ENCODE measurements at places on chromosomes 3 and 15.

DNA sequence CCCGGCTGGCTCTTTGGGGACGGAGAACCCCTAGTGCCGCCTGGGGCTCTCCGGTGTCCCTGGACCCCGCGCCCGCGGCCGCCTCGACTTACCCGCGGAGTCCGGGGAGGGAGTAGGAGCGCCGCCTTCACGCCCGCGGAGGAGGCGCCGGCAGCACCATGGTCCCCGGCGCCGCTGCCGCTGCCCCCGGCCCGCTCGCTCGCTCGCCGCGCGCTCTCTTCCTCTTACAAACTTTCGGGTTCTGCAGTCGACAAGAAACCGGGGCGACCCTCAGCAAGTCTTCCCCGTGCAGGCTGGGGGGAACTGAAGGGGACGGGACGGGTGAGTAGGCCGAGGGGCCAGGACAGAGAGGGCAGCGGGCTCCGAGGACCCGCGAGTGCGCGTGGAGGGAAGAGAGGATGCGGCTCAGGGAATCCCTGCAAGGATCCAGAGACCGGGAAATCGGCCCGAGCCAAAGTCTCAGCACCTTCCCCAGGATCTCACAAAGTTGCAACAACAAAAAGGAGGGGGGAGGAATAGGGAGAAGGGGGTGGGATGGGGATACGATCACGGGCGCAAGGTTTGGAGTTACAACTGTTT, 2.0 kb downstream of the FOXP1 start:
- peak; percentile 43 for DNase-seq

- no peak for DNase-seq
Observed at GRCh38 chr3:65685621-65686235, 353.0 kb downstream of the MAGI1 start.

GRCh38 chr3:186374376-186374775, 12.3 kb upstream of the DGKG start:
- no peak for DNase-seq

GRCh38 chr3:157104521-157104920, 55.4 kb downstream of the CCNL1 start:
- no peak for DNase-seq

DNA sequence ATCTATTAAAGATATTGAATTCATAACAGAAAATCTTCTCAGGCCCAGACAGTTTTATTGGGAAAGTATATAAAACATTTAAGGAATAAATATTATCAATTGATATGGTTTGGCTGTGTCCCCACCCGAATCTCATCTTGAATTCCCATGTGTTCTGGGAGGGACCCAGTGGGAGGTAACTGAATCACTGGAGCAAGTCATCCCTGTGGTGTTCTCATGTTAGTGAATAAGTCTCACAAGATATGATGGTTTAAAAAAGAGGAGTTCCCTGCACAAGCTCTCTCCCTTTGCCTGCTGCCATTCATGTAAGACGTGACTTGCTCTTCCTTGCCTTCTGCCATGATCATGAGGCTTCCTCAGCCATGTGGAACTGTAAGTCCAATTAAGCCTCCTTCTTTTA, 160.5 kb downstream of the ANO10 start:
- DNase-seq = no peak

DNA sequence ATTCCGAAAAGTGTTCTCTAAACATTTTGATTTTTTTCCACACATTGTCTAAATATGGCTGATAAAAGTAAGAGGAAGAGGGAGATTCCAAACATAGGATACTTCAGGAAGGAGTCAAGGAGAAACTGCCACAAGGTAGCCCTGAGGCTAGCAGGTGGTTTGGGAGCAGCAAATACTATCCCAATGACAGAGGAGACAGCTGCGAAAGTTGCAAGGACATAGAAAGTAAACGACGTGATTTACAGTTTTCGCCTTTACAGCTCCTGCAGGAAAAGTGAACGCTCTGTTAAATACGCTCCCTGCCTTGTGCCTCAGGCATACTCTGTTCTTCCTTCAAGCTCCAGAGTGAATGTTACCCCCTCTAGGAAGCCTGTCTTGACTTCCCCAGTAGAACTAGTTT, 3.7 kb upstream of the FETUB start:
- no peak for DNase-seq

DNA sequence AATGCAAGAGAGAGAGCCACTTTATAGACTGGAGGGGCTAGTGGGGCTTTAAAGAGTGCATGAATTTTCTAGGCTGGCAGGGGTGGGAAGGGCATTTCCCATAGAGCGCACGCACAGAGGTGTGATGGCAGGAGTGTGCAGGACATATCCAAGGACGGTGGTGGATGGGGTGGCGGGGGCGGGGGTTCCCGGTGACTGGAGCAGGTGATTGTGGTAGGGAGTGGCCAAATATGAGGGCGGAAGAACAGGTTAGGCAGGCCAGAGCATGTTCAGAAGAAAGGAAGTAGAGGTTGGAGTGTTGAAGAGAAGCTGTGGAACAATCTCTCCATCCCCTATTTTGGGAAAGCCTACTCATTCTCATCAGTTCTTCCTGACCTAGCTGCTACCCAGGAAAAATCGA, 18.1 kb downstream of the FAM81A start:
- no peak for DNase-seq

- DNase-seq = no peak
Observed at GRCh38 chr3:188442430-188442829, 288.5 kb downstream of the LPP start.

GRCh38 chr15:63460210-63461155, 43.9 kb upstream of the USP3 start:
- DNase-seq = no peak

DNA sequence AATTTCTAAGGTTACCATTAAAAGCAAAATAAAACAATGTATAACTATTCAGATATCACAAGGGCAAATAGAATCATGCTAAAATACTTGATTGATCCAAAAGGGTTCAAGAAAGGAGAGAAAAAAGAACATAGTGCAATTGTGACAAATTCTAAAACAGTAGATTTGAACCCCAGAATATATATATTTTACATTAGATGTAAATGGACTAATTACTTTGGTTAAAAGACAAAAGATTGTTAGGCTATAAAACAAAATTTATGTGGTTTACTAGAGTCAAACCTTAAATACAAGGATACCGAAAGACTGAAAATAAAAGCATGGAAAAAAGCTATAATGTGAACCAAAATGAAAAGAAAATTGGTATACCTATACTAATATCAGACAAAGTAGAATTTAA, 129.3 kb downstream of the ADAMTSL3 start:
- no peak for DNase-seq

- peak; percentile 28 for DNase-seq
Observed at GRCh38 chr3:192892981-192893700, 24.5 kb downstream of the MB21D2 start.

DNA sequence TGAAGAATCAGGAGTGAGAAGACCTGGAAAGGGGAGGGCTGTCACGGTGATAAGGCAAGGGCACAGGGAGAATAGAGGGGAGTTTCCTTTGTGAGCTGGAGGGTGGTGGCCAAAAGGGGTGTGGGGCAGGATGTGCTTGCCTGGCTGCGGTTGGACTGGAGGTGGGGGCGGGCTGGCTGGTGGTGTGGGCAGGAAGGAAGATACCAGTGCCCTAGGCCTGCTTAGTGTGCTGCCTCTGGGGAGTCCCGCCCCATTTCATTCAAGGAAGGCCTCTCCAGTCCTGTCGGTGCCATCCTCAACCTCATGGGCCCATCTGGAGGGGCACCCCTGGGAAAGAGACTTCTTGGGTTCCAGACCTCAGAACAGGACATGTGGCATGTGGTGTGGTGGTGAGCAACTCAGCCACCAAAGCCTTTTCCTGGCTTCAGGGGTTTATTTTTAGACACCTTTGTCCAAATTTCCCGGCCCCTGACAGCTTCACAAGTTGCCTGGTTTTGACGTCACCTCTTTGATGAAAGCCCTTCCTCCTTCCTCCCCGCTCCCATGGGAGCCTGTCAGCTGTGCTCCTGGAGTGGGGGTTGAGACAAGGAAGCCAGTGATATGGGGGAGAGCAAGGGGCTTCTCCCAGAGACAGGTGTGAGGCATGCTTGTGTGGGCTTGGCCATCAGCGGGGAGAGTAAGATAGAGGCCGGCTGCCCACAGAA, 15.6 kb downstream of the TEX264 start:
- peak; percentile 61 for DNase-seq

DNA sequence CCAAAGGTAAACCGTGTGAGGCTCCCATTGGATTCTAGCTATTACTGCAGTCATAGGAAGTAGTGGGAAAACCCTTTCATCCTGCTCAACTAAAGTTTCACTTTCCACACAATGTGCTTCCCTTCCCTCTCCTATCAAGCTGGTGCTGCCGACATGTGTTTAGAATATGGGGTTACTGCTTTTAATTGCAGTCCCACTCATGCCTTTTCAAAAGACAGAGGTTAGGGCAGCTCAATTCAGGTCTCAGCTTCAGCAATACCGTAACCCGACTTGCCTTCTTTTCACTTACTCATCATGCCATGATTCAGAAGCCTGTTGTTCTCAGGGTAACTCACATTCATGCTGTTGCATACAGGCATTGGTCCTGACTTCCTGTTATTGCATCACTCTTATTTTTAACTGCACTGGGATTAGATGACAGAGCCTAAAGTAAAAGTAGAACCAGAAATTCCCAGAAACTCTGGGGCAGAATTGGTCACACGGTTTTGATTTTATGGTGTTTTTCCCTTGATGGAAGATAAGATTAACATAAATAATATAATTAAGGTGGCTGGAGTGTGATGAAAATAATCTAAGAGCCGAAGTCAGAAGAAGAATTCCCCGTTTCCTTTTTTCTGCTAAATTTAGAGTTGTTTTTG, 45.7 kb downstream of the C2CD4B start:
- no peak for DNase-seq

- DNase-seq = no peak
Observed at GRCh38 chr3:192091831-192092230, 630.9 kb downstream of the PYDC2 start.

- DNase-seq = no peak
Observed at GRCh38 chr3:100106531-100107141, 7.7 kb downstream of the FILIP1L start.

DNA sequence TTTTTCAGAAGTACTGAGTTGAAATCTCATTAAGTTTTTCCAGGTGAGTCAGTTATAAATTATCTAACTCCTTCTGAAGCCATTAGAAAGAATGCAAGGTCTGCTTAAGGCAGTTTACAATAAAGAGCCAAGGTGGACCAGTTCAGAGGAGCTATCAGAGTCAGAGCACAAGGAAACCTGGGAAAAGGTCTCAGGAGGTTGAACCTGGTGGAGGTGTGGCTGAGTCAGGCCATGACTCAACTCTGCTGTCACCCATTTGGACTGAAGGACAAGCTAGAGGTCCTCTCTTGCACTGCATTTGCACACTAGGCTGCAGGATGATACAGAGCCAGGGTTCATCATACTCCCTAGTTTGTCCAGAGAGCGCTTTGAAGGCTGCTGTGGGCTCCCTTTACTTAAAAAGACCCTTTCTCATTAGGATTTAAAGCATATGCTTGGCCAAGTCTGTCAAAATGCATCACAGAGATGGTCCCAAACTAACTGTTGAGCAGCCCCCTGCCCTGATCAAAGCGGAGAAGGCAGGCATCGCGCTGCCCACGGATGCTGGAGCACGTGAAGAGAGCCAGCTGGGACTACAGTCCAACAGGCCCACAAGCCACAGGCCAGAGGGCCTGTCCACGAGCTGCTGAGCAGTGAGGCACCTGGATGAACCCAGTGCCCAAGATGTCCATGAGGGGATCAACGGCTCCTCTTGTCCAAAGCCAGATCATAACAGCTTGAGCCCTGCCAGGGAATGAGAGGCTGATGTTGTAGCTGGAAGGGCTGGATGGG, 26.0 kb upstream of the MRPS22 start:
- DNase-seq = no peak

DNA sequence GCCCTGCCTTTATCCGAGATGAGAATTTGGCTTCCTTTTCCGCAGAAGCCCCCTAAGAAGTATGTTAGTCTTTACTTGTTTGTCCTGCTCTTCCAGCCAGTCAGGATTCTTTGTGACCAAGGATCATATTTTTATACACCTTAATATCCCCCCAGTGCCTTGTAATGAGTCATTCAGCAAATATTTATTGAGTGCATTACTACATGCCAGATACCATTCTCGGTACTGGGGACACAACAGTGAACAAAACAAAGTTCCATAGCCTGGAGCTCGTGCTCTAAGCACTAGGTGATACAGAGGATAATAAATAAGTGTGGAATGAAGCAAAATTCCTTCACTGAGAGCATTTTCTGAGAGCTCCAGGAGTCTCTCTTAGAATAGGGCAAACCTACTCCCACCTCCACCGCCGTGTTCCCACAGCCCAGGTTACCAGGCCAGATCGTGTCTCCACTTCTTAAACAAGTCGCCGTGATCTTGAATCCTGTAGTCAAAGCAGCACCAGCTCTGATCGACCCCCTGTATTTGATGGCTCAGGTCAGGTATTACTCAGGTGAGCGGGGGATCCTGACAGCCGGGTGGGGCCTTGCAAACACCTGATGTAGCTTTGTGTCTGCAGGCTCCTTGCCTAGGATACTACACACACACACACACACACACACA, 18.5 kb downstream of the TTC21A start:
- no peak for DNase-seq

GRCh38 chr15:95291898-95292472, 1038.5 kb upstream of the NR2F2 start:
- DNase-seq = no peak

GRCh38 chr3:160607826-160608225, 42.5 kb upstream of the KPNA4 start:
- DNase-seq = no peak

DNA sequence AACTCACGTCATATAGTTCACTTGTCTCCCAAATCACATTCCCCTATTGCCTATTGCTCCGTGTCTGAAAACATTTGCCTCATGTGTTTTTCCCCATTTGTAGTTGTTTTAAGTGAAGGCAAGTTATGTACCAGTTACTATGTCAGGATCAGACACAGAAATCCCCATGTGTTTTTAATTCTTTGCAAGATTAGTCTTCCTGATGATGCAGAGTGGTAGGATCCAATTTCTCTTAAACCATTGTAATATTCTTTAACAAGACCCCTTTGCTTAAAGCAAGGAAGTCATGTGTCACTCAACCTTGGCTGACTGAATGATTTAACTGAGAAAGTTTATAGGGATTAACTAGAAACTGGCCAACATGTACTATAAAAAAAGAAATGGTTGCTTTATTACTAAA, 164.4 kb downstream of the OPA1 start:
- DNase-seq = no peak

- DNase-seq = no peak
Observed at GRCh38 chr3:188348435-188349244, 194.7 kb downstream of the LPP start.

DNA sequence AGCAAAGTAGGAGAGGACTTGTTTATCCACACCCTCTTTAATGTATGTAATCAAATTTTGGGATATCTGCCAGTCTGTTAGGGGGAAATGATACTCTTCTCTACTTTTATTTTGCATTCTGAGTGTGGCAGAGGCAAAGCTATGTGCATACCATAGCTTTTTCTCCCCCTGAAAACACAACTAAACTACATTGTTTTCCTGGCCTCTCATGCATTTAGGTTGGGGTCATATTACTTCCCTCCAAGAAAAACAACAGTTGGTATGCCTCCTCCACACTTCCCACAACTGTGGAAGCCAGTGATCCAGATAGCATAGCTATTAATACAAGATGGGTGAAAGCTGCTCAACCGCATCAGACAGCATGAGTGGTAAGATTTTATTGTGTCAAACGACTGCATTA, 6.9 kb downstream of the RPL15 start:
- no peak for DNase-seq
